Tibial nerve (tissue), 4 donors: ENCODE measurements at places on chromosomes 12 and 14.

- DNase-seq = no peak
These were observed 21.3 kb downstream of the RPH3A start for GRCh38 chr12:112812600-112813406.

DNA sequence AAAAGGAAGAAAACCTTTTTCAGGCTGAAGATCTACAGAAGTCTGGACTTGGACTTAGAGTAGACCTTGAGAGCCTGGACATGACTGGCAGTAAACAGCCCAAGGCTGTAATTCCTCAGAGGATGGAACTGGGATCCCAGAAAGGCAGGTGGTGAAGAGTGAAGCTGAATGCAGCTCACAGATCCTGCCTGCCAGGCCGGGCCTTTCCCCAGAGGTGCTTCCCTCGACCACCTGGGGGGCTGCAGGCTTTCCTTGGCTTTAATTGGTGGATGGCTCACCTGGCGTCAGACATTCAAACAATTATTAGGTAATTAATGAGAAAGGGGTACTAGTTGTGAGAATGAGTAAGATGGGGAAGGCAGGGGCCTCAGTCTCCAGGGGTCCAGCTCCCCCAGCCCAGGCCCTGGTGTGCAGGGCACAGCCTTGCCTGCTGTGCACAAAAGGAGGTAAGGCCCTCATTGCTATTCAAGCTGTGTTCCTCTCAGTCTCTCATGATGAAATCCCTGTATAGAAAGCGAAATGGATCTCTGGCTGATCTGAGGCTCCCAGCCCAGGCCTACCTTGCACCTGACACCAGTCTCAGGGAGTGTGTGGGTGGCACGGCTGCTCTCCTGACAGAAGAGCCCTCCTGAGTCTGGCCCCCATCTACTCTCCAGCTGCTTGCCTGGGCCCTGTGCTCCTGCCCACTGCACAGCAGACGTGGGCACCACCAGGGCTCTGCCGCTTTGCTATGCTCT lies 63.0 kb upstream of the TCL1A start:
- no peak for DNase-seq

DNA sequence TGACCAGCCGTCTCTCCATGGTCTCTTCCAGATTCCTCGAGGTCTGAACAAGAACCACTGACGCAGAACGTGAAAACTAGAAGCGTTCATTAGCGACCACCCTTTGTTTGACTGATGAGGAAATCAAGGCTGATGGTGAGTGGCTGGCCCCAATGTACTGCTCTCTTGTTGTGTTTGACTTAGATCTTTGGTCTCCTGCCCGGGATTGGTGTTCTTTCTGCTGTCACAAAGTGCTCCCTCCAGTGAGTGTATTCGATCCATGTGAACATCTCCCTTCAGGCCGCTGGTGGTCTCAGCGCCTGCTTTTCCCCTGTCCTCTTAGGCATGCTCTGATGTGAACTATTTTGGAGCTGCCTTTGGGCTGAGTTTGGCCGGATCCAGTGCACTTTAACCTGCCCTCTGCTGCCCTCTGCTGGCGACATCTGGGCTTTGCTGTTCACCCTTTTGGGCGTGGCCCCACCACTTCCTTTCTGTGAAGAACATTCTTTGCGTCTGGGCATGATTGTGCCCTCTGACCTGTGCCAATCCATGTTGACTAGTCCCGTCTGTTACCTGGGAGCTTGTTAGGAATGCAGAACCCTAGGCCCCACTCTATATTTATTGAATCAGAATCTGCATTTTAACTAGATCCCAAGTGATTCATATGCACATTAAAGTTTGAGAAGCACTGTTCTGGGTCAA lies 279.1 kb downstream of the TTC6 start:
- DNase-seq = peak; percentile 75

DNA sequence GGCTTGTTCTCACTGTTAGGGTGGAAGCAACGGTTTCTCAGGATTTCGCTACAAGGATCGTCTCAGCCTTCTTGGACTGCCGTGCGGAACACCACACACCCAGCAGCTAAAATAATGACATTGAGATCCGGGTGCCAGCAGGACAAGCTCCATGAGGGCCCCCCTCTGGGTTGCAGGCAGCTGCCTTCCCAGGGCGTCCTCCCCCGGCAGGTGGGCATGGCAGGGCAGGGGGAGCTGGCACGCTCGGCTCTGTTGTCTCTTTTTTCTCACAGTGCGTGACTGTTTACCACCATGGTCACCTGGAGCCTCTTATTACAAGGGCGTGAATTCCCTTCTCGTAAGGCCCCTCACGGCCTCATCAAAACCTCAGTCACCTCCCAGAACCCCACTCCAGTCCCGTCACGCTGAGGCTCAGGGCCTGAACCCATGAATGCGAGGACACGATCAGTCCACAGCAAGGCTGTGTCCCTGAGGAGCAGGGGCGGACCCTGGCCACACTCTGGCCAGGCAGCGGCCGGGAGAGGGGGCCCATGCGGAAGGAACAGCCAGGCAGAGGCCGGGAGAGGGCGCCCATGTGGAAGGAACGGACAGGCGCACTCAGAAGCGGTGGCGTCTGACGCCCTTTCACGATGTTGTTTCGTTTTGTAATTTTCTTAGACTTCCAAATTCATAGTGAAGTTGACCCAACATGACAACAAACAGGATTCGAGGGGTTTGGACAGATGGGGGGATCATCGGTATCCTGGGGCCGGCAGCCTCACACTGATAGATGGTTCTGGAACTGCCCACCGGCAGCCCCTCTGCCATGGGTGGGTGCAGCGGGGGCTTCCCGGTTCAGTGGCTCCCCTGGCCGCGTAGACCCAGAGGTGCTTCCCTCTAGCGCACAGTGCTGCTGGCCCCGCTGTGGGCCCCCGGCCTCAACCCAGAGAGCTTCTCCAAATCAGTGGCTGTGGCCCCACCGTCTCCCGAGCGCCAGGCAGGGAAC lies 10.0 kb downstream of the LRCOL1 start:
- DNase-seq = no peak

- DNase-seq = no peak
These were observed 55.9 kb upstream of the SRRM4 start for GRCh38 chr12:118925407-118925806.

DNA sequence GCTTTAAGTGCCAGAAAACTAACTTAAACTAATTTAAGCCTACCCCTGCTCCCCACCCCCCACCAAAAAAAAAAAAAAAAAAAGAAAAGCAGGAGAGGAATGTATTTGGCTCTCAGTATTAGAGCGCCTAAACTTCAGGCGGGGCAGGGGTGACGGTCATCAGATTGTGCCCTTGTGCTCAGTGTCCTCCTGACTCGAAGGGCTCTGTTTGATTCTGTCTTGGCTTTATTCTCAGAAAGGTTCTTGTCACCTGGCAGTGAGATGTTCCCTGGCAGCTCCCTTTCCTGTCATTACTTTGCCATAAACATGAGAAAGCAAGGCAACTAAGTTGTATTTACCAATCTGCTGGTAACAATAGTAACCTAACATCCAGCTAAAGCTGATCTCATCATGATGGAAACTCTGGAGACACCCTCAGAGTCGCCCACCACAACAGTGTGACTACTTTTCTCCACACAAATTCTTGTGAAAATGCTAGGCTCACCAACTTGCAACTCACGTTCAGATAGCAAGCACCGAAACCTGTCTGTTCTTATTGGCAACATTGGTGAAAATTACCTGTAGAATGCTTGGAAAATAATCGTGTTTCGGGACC lies 39.0 kb upstream of the WNK1 start:
- DNase-seq = no peak

DNA sequence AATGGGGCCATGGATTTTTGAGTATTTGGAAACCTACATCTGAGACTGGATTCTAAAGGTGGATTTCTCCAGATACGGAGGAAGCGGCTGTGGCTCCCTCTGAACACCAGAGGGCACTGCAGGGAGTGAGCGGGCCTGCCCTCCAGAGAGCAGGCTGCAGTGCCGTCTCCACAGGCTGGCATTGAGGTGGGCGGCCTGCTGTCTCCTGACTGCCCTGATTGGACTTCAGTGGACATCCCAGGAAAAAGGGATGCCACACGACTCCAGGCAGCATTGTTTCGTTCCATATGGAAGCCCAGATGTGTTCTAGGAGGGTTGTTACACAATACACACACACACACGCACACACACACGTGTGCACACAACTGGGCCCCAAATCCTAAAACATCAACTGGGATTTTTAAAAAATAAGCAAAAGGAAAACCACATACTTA lies 20.9 kb upstream of the ANO2 start:
- no peak for DNase-seq

GRCh38 chr12:116859079-116859478 lies 22.2 kb downstream of the HRK start:
- no peak for DNase-seq

DNA sequence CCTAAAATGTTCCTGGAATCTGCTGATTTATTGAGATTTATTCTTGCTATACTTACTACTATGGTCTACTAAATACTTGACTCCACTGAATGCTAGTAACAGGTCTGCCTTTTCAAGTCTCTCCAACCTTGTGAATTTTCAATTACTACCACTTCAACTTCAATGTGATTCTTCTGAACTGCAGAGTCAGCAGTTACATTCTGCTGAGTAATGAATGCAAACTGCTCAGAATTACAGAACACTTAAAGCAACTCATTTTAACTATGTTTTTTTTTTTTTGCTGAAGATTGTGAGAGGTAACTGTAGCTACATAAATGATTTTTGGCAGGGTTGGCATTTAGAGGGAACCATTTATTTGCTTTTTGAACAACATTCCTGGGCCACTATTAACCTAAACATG lies 41.8 kb downstream of the ARF6 start:
- no peak for DNase-seq

DNA sequence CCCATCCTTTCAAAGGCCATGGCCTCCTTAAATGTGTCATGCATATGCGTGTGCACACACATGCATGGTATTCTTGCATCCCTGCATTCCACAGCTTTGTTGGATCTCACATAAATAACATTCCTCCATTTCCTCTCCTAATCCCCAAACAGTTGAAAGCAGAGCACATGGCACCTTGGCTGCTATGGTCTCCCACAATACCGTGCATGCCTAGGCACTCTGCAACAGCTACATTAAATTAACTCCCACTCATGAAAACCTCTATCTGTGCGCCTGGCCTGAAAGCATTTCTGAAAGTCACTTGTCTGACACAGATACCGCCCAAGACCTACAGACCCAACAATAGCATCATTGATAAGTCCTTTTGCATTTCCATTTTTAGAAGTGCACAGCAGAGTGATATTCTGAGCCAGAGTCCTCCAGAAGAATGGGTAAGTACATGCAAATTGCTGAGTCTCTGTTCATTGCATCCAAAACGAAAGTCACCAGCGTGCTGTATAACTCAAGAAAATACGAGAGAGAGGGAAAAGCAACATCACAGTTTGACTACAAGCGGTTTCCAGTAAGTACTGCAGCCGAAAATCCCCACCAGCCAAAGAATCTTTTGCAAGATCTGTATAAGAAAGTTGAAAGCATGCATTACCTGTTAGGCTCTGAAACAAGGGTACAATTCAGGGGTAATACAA lies 436 bp downstream of the ASB2 start:
- DNase-seq = no peak

GRCh38 chr14:72443256-72443655 lies 450.6 kb downstream of the DPF3 start:
- no peak for DNase-seq

DNA sequence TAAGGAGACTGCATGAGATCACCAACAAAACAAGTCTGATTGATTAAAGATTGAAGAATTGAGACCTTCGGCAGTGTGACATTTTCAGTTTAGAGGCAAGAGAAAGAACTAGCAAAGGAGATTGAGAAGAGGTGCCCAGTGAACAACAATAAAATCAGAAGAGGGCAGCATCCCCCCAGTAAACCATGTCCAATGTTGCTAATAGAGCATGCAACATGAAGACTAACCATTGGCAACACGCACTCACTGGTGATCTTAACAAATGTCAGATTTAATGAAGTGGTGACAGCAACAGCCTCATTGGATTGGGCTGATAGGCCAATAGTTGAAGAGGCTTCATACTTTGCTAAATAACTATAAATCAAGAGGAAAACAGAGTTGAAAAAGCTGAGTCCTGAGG lies 20.7 kb upstream of the TAS2R14 start:
- no peak for DNase-seq

GRCh38 chr12:111102102-111102739 lies 181.8 kb upstream of the MYL2 start:
- no peak for DNase-seq

GRCh38 chr14:24665440-24665991 lies 31.5 kb upstream of the GZMB start:
- DNase-seq = no peak

DNA sequence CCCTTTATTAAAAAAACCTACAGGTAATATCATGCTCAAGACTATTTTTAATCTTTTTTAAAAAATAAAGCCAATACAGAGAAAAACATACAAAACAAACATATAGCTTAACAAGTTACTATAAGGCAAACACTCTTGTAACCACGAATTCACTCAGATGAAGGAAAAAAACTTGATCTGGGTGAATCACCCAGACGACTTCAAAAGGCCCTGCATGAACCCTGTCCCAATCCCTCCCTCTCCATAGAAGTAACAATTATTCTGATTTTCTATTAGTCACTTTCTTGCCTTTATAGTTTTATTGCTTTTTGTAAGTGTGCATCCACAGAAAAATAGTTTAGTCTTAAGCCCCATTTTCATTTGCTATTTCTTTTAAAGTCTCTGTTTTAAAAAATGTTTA lies 72.6 kb downstream of the LRP6 start:
- DNase-seq = no peak

GRCh38 chr12:52079576-52080402 lies at the start of gene SMIM41:
Gene SMIM41, plus strand, starts transcription at chr12:52079704. Its CDS starts 76 bp downstream, at chr12:52079780.
- no peak for DNase-seq

- no peak for DNase-seq
These were observed 4.0 kb downstream of the KRT77 start for GRCh38 chr12:52699373-52699772.

DNA sequence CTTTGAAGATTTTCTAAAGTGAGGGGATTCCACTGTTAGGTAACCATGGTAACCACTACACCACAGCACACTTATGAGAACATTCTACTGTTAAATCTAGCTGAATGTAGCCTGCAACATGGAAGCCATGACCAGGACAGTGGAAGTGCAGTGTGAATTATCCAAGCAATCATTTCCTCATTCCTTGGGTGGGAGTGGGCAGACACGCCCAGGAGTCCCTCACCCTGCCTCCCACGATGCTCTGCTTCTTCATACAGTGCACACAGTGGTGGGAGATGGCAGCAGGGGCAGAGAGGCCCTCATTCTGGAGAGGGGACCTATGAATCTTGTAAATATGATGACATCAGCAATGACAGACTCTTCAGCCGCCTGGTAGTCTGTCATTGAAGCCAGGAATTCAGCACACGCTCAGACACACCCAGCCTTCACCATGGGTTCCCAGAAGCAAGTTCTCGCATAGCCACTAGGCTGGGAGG lies 70.1 kb upstream of the HOXC13 start:
- no peak for DNase-seq

DNA sequence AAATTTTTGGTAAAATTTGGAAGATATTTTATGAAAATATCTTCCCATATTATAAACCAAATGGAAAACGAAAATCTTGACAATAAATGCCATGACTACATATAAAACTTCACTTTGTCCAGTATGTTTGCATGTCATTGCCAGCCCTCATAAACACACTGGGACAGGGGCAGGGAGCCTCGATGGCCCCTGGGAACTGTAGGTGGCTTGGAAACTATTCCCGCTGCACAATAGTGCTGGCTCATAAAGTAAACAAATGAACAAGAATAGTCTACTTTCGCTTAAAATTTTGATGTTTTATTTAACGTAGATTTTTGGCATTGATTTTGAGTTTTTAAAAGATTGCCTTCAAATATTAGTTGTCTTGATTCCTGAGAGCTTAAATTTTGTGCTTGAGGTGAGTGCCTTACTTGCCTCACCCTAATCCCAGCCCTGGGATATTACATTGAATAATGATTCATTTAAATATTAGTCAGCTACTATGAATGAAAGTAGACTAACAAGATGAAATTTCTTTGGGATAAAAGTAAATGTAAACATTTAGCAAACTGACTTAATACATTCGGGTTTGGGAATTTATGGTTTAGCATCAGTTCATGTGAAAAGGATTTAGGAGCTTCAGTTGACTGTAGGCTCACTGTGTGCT lies 74.0 kb upstream of the PKP2 start:
- no peak for DNase-seq
